ENCODE measurements at places on chromosomes 13 and 19.

DNA sequence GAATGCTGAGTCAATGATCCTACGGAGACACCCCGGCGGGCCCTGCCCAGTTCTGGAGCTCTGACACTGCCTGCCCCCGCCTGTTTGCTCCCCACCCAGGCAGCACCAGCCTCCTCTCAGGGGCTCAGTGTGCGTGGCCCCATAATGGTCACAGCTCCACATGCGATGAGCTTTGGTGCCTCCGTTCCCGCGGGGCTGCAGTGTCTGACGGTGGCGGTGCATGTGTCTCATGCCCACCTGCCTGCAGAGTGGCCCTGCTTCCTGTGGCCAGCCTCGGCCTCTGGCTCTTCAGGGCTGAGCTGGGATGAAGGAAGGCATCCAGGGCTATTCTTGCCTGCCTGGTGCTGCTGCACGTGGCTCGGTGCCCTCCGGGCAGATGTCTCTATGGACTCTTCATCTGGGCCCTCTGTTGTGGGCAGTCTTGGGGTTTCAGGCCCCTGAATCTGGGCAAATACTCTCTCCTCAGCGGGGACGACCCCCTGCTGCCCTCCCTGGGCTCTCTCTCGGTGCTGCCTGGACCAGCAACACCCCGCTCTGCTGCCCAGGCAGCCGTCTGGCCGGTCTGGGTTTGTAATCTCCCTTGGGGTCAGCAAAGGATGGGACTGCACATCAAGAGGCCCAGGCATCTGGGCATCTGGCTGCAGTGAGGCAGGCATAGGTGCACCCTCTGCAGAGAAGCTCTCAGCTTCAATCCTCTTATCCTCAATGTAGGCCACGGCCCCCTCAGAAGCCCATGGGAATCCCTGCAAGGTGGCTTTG lies 19.3 kb upstream of the TMEM255B start:
- no peak for DNase-seq

- no peak for DNase-seq
These were observed 2.7 kb upstream of the RAP2A start for GRCh38 chr13:97431171-97431764.

DNA sequence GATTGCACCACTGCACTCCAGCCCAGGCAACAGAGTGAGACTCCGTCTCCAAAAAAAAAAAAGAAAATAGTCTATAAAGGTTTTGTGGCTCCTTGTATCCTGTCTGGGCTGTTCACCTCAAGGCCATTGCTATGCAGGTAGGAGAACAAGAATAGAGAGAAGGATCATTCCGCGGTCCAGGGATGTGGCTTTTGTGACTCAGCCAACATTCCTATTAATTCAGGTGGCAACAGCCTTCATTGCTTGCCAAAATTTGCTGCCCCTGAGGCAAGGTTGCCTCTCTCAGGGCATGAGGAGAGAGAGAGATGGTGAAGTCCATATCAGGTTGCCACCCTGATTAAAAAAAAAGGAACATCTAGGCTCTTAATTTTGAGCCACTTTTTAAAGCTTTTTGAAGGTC lies 8.0 kb downstream of the ZNF551 start:
- DNase-seq, result no peak

GRCh38 chr19:49761625-49762311 lies 1.3 kb downstream of the TSKS start:
- DNase-seq, result peak; percentile 21

DNA sequence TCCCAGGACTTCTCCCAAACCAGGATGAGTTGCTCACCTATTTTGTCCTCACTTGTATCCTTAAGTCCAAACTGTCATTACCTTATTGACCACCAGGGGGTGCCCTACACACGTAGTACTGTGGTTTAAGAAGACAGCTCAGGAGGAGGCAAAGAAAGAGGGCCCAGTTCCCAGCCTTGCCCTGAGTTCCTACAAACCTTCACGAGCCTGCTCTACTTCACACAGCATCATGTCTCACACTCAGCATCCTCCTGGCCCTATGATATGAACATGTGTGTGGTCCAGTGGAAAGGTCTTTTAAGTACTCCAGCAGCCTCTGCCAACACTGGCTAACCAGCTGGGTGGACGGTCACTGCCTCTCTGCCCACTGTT lies 8.1 kb upstream of the ZNF784 start:
- DNase-seq, result peak; percentile 95

DNA sequence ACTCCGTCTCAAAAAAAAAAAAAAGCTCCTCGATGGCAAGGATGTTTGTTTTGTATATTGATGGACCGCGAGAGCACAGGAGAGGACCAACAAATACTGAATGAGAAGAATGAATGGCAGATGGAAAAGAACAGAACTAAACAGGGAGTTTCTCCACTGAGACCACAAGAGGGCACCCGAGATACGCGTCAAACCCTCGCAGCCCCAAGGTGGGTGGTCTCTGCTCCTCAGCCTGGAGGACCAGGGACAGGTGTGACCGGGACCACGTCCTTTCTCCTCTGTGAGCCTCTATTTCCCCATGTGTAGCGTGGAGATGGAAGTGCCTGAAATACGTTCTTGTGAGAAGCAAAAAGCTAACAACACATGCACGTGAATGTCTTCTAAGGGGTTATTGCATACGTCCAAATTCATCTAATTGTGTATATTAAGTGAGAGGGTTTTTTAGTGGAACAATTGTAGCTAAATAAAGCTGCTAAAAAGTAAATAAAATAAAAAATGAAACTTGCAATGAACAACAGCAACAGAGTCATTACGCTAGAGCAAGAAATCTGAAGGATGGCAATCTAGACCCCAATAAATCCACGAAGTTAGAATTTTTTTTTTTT lies 8.3 kb upstream of the CDC42EP5 start:
- peak; percentile 40 for DNase-seq

- peak; percentile 1 for DNase-seq
These were observed 372.4 kb downstream of the SUCLA2 start for GRCh38 chr13:47628666-47629065.

- DNase-seq, result no peak
These were observed 290.2 kb downstream of the IRS2 start for GRCh38 chr13:109496216-109496615.

- peak; percentile 36 for DNase-seq
These were observed 41.3 kb downstream of the ALOX5AP start for GRCh38 chr13:30776661-30777060.

DNA sequence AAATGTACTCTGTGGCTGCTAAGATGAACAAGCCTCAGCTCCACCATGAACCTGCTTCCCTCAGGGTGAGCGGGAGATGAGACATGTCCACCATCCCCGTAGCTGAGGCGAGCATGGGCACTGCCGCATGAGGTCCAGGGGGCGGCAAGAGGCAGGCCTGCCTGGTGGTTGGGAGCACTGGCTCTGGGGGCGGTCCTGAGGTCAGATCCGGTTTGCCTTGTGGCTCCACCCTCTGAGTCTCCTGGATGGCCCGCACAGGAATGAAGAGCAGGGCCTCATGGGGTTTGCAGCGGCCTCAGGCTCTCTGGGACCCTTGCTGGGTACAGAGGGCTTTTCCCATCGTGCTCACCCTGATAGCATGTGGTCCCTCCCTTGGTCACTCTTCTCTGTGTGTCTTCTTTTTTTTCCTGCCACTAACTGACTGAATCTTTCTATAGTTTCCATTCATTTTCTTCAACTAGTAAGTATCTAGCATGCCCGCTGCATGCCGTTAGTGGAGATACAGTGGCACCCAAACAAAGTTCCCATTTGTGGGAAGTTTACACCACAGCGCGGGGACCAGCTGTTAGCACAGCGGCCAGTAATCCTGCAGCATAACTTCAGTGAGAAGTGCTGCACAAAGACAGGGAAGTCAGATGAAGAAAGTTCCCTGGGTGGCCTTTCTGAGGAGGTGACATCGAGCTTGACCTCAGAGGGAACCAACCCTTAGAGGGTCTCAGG lies 37.3 kb downstream of the CAPN12 start:
- DNase-seq, result no peak

- no peak for DNase-seq
These were observed 34.4 kb upstream of the SIN3B start for GRCh38 chr19:16794456-16795441.

GRCh38 chr19:46844067-46844489 lies 6.6 kb downstream of the AP2S1 start:
- peak; percentile 83 for DNase-seq

DNA sequence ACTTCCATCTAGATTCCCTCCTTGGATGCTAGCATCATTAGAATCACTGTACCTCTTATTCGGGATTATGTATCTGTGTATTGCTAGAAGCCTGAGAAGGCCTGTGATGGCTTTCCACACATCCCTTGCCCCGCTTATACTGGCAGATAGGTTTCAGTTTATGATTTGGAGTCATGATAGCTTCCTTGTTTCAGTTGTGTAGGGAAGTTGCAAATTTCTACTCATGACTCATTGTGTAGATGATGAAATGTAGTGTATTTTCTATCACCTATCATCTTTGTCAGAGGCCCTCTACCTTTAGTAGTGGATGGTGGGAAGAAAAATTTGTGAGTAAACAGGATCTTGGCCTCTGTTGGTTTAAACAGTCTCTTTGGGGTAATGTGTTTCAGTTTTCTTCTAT lies 165.2 kb downstream of the GGACT start:
- DNase-seq, result peak; percentile 68

GRCh38 chr13:80802946-80803345 lies 462.0 kb upstream of the SPRY2 start:
- DNase-seq, result no peak

DNA sequence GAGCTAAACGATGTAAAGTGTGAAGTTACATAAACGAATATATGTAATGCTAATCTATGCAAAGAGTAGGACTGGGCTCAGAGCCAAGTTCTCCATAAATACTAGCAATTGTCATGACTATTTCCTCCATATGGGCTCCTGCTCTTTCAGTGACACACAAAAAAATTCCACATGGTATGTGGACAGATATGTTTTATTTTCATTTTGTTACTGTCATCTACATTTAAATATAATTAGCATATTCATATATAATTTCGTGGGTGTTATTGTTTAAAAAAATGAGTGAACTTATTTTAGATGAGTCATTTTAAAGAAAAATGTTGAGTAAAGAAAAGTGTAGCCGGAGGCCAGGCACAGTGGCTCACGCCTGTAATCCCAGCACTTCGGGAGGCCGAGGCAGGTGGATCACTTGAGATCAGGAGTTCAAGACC lies 5.0 kb upstream of the IGSF23 start:
- DNase-seq, result peak; percentile 42

DNA sequence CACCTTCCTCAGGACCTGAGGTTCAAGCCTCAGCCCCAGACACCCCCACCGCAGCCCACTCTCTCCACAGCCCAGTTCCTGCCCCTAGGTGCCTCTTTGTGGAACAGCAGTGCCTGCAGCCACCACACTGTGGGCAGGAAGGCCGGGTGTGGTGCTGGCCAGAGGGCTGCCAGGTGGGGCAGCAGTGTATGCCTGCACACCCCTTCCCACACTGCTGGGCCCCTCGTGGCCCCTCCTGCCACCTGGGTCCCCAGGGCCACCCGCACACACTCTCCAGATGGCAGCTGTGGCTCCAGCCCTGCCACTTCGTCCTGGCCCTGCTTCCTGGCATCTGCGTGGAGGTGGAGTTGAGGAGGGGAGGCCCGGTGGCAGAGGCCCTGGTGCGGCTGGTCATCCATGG lies 35.1 kb downstream of the HPN start:
- no peak for DNase-seq

DNA sequence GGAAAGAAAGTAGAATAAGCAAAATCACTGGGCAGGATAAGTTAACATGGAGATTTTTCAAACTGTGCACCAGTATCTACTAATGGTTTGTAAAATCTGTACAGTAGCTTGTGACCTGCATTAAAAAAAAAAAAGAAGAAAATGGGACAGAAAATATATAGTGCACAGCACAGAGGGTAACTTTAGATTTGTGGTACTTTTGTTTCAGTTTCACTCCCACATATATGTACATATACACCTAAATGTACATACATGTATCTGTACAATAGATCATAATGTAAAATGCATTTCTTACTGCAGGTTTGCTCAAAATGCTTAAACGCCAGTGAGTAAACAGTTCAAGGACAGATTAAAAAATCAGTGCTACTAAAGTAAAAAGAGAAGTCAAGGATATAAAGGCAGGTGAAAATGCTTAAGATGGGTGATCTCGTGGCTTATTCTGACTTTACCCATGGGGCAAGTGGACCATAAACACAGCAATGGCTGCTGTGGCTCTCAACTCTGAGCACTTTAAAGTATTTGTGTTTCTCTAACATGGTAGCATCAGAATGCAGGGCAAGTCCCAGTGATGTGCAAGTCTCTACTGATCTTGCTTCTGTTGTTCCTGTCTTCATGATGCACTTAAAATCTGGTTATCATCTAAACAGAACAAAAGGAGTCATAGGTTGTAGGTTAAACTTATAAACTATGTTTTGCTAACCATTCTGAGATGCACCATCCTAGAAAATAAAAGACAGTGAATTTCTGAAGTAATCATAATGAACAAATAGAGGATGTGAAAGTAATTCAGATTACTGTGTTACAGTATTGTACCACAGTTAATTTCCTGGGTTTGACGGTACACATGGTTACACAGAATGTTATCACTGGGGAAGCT lies 112.3 kb downstream of the MIPEP start:
- no peak for DNase-seq

DNA sequence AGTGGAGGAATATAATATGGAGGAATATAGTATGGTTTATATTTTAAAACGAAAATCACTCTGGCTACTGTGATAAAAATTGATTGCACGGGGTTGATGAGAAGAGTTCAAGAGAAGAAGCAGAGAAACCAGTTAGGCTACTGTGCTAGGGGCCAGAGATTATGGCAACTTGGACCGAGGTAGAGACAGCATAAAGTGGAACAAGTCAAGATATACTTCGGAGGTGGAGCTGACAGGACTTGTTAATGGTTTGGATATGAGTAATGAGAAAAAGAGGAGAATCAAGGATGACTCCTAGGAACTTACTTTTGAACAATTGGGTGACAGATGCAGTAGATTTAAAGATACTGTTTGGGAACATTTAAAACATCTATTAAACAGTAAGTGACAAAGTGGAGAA lies 6.6 kb upstream of the WDFY2 start:
- DNase-seq, result no peak

GRCh38 chr19:1113986-1114483 lies 10.2 kb downstream of the GPX4 start:
- no peak for DNase-seq

DNA sequence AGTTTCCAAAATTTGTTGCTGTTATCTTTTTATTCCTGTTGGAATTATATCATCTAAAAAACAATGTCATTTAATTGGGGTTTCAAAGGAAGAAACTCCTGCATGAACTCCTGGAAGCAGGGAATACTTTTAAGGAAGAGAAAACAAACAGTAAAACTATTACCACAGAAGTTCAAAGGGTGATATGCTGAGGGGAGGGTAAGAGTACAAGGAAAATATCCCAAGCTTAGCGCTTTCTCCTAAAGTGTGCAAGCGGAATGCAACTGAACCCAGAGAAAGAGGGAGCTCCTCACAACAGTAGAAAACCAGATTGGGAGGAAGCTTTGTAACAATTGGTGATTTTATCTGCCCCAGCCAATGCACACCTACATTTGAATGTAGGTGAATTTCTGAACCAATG lies 175.1 kb downstream of the NUFIP1 start:
- DNase-seq, result no peak

GRCh38 chr13:48888613-48889012 lies 87.1 kb upstream of the FNDC3A start:
- no peak for DNase-seq

- peak; percentile 85 for DNase-seq
These were observed 454 bp downstream of the BLVRB start for GRCh38 chr19:40465025-40465556.

- DNase-seq, result no peak
These were observed 68.5 kb upstream of the GTF3A start for GRCh38 chr13:27355894-27356293.

All from iris pigment epithelial cell (primary cell).